ENCODE measurements at places on chromosomes 13 and 19.

DNA sequence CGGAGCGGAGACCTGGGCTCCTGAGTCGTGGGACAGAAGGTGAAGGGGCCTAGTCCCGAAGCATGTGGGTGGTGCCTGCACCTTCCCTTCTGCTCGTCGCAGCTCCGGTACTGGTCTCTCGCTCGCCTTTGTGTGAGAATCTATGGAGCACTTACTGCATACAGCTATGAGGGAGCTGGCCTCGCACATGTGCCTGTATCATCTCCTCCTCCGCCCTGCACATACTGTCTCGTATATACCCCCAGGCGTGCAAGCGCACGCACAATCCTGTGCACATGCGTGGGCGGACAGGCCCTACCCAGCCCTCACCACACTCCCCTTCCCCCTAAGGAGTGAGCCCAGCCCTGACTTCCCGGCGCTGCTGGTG lies 8.7 kb downstream of the PIK3R2 start:
- DNase-seq = no peak

DNA sequence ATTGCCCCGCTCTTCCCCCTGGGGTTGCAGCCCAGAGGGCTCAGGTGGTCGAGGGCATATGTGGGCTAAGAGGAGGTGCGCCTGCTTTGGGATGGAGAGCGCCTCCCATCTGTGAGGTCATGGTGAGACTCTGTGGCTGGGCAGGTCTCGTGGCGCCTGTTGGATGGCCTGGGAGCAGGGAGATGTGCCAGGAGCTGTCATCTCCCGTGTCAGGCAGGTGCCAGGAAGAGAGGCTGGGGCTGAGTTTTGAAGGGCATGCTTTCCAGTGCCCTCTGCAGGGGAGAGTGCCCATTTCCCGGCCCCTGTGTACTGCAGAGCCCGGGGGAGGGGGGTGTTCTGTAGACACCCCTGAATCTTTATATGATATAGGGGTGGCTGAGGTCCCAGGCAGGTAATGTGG lies 2.8 kb downstream of the WTIP start:
- DNase-seq = no peak

GRCh38 chr19:47133021-47133471 lies 2.4 kb downstream of the SAE1 start:
- DNase-seq = no peak

DNA sequence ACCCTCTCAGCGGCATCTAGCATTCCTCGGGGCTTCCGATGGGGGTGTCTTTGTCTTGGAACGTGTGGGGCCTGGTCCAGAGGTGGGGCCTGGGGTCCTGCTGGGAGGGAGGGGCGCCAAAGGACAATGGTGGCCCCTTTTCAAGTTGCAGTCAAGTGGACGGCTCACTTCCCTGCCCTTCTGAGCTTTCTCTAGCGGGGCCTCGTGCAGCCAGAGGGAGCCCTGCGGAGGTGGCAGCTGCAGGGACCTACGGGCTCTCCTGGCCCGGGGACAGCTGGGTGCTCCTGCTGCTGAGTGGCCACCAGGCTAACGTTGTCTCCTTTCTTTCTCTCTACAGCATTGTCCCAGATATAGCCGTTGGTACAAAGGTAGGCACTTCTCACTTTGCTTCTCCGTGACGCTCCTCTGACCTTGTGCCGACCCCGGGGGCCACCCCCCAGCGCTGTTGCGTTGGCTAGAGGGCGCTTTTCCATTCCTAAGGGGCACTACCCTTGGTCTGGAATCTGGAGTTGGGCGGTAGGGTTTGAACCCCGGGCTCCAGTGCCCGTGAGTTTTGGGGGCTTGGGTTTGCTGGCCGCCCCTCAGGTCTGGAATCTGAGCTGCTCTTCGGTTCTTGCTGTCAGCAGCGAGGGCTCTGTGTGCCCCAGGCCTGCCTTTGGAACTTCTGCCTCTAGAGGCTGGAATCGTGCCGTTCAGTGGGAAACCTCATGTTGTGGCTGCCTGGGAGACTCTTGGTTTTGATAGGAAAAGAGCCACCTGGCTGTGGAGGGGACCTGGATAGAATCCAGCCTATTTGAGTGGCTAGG lies 2.0 kb downstream of the PTBP1 start:
- peak; percentile 30 for DNase-seq

DNA sequence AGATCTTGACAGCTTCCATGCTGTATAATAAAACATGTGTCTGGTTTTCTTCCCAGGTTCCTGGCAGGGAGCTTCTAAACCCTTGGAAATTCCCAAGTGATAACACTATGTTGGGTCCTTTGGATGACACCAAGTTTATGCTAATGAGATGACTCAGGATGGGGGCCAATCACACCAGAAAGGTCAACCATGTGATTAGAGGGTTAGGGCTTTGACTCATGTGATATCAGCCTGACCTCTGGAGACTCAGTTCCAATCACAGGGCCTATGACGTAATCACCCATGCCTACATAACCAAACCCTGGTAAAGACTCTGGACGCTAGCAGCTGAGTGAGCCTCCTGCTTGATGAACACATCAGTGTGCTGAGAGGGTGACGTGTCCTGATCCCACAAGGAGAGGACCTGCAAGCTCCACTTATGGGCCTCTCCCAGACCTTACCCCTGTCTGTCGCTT lies 203.6 kb downstream of the DCLK1 start:
- no peak for DNase-seq

DNA sequence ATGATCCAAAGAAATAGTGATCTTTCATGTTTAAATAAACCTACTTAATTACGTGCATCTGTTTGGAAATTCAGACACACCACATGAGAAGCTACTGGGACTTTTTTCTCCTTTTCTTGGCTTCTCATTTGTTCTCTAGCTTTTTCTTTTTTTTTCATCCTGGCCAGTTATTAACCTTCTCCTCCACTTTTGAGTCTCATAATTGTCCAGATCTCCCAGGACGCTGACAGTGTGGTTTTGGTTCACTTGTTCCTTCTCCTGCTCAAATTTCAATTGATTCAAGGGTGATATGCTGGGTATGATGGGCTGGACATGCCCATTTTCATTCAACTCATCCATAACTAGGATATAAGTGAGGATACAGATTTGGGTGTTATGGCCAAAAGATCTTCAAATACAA lies 152.3 kb downstream of the TM9SF2 start:
- no peak for DNase-seq

DNA sequence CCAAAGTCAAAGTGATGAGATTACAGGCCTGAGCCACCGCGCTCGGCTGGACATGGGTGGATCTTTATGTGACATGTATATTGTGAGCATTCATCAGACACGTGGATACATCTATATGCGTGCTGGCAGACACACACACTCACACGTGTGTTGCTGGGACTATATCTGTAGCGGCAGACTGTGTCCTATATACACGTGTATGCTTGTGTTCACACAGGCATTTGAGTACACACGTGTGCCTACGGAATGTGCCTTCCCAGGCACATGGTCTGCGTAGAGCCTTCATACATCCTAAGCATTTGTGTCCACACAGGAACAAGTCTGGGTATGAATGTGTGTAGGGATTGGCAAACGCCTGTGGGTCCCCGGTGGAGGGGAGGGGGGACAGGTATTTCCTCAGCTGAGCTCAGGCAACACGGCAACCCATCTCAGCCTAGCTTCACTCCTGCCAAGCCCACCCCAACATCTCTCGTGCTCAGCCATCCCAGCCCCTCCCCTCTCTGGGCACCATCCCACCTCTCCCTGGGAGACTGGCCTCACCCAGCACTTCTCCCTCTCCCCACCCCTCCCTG lies 2.6 kb downstream of the UNC13A start:
- DNase-seq = no peak

- no peak for DNase-seq
Measured at GRCh38 chr13:35342440-35342839, 134.0 kb downstream of the MAB21L1 start.

DNA sequence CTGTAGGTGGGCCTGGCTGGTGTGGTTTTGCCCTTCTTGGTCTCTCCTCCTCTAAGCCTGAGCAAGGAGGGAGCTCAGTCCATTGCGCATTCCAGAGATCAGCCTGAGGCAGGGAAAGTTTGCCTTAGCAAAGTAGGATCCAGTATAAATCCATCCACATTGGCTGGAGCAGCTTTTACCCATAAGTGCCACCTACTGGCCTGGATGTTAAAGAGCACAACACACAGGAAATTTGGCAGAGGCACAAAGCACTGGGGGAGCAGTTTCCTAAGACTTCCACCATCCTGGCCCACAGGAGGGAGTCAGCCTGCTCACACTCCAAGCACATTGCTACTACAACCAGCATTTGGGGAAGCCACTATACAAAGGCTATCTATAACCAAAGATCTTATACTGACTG lies 1124.2 kb downstream of the SLITRK1 start:
- peak; percentile 9 for DNase-seq

DNA sequence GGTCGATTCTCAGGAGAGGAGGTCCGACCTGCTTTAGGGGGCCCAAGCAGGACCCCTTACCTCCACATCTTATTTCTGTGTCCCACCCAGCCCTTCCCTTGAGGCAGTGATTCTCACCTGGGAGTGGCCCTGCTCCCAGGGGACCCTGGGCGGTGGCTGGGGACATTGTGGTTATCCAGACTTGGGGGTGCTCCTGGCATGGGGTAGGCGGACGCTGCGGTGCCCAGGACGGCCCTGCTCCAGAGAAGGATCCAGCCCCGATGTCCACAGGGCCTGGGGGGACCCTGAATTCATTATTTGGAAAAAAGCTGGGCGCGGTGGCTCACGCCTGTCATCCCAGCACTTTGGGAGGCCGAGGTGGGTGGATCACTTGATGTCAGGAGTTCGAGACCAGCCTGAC lies 84.4 kb downstream of the GADD45B start:
- DNase-seq = no peak

GRCh38 chr19:34734537-34735103 lies 577 bp downstream of the ZNF181 start:
- DNase-seq = peak; percentile 22

DNA sequence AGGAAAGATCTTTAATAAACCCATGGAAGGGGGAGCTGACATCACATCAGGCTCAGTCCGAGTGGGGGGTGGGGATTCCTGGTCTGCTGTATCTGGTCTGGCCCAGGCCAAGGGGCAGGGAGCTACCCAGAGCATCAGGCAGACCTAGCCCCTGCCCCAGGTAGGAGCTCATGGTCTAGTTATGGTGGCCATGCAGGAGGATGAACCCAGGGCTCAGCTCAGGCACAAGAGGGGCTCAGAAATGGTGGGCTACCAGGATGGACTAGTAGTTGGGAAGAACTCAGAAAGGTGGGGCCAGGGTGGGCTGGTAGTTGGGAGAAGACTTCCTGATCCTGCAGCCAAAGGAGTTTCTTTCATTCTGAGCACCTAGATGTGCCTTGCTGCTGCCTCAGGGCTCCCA lies 14.3 kb downstream of the VSTM2B start:
- no peak for DNase-seq

- DNase-seq = no peak
Measured at GRCh38 chr19:15469513-15470297, 5.4 kb upstream of the RASAL3 start.

DNA sequence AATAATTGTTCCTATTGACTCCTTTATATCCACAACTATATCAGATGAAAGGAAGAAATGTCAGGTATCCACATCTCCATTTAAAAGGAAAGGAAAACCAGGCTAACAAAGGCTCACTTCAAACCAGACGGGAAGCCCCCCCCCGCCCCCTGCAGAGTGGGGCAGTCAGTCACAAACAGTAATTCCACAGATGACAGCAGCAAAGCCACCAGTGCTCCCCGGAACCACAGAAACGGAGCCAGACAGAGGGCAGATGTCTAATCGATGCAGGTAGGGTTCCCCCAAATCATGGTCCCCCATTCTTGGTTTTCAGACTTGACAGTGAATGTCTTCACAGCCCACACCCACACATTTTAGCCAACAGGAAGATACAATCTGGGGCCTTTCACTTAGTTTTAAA lies 100.8 kb downstream of the STK24 start:
- no peak for DNase-seq

DNA sequence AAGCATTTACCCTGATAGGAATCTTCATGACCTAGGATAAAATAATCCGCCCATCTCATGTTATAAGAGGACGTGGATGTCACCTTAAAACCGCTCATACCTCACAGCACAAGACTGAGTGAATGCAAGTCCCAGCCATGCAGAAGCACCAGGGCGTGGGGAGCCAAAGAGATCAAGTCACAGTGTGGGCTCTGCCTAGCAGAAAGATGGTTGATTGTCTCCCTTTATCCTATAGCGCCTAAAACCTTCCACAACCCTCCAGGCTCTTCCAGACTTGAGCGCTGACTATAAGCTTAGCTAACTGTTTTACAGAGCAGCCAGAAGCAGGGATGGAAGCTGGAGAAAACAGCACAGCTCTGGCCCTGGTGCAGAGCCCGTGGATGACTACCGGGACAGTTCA lies 6.8 kb upstream of the ANKRD10 start:
- no peak for DNase-seq

- DNase-seq = no peak
Measured at GRCh38 chr19:21269813-21270212, 59.4 kb downstream of the ZNF708 start.

DNA sequence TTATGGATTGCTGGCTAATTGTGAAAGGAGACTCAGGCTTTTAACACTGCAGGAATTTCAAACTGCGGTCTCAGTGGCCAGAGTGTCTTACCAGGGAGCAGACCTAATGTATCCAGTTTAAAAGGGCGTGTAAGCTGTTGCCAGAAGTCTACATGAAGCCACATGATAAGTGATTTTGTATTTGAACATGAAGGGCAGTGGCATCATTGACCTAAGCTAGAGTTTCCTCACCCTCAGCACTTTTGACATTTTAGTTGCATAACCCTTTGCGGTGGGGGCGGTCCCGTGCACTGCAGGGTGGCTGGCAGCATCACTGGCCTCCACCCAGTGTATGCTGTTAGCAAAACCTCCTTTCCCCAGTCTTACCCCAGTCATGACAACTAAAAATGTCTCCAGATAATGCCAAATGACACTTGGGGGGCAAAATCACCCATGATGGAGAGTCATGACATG lies 23.7 kb upstream of the GPR18 start:
- no peak for DNase-seq

- no peak for DNase-seq
Measured at GRCh38 chr19:42412661-42413076, 14.5 kb downstream of the LIPE start.

DNA sequence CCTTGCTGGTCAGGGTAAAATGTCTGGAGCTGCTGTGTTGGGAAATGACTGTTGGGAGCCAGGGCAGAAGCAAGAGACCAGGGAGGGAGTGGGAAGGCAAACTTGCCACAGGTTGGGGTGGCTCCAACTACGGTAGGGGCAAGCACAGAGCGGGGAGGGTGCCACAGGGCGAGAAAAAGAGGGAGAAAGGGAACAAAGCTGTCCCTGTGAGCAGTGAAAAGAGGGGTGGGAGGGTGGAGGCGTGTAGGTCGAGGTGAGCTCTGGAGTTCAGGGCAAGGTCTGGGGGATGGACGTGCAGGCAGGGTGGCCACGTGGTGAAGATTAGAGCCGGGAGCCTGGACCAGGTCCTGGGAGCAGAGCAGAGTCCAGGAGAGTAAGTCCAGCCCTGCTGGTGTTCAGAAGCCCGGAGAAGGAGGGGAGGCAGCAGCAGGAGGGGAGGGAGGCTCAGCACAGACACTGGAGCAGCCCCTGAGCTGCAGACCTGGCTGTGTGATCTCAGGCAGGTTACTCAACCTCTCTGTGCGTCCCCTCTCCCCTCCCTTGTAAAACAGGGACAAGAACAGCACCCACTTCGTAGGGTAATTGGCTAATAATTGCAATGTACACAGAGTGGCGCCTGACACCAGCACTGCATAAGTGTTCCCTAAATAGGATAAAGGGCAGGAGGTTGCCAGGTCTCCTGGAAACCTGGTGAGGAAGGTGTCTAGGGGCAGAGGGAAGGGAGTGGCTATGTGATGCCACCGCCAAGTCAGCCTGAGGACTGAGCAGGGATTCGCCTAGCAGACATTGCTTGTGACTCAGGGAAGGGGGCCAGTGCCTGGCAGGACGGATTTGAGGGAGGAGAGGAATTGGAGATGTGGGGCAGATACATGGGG lies 3.2 kb upstream of the POLR2E start:
- DNase-seq = no peak

Measured in HAP-1 (cell line).